Activated B cell treated with CpG ODN at 0.5 μM for 24 hours (primary cell): ENCODE measurements at places on chromosomes 5 and 9. TPM values are rescaled to one million over a fixed set of nuclear protein-coding genes. Genes with fewer than 3 reads are reported as not detected.

GRCh38 chr5:89015409-89015808 lies 132.4 kb upstream of the MEF2C start:
- no peak for DNase-seq

Gene IL13
- 0.27 and 0.75 TPM in 2 replicates for total RNA-seq

- DNase-seq, result no peak
Measured at GRCh38 chr5:142613271-142613671, 72.6 kb downstream of the FGF1 start.

DNA sequence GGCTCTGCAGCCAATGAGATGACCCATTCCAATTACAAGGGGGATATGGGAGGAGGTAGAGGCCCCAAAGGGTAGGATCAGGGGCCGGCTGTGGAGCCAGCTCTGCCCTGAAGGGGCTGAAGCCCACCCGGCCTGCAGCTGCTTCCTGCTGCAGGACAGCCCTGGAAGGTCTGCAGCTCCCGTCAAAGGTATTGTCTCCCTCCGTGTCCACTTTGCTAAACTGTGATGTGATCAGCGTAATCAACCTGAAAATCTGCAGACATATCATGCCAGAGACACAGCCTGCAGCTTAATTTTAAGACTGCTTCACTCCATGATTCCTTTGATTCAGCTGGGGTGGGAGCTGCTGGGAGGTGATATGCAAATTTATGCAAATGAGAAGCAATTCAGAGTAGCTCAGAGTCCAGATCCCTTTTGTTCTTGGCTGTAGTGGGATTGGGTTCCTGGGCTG lies 90.7 kb downstream of the GADD45G start:
- DNase-seq, result no peak

DNA sequence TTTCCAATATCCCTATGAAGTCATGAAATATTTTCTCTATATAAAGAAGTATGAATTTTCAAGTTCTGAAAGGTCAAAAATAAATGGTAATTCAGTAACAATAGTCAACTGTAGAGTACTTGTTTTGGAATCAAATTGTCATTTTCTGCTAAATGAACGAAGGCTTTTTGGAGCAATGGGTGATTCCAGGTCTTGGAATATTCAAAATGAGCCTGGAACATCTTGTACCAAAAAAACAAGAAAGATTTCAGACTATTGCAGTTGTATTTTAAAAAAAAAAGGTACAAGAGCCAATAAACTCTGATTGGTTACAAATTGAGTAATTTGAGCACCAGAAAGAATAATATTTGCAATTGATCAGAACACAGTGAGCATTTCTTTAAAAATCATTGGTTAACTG lies 730.1 kb downstream of the DTWD2 start:
- no peak for DNase-seq

Gene FOXD4
- 0.55 and 0.61 TPM in 2 replicates for total RNA-seq

Gene GPX8
- total RNA-seq, result not detected in 2 replicates

GRCh38 chr5:127446626-127447025 lies 70.8 kb upstream of the PRRC1 start:
- no peak for DNase-seq

GRCh38 chr9:130839132-130840111 lies 4.4 kb downstream of the ABL1 start:
- DNase-seq, result no peak

- DNase-seq, result no peak
Measured at GRCh38 chr5:67983251-67984110, 232.1 kb upstream of the PIK3R1 start.

Gene CA9
- total RNA-seq, result 0.86 TPM in 1 of 2 replicates, not detected in the other

DNA sequence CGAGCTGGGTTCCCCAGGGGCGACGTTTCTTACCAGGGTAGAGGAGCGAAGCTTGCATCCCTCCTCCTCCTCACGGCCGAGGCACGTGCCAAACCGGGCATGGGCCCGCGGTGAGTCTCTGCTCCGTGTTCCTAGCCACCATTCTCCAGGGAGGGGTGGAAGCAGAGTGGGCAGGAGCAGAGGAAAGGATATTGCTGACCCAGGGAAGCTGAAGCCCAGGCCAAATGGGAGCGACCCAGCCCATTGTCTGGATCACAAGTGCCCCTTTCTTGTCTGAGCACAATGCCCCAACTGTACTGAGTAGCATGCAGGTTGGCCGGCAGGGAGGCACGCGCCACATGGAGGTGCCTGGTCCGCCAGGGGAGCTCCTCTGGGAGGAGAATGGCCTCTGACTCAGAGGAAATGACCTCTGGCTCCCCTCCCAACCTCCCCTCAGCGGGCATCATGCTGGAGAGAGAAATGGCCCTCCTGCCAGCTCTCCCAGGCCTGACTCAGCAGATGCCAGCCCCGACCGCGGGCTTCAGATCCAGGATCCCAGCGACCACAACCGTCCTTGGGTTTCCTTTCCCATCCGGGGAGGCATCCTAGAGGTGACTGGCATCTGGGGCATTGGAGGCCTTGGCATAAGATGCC lies 1.1 kb downstream of the PRR7 start:
- no peak for DNase-seq

DNA sequence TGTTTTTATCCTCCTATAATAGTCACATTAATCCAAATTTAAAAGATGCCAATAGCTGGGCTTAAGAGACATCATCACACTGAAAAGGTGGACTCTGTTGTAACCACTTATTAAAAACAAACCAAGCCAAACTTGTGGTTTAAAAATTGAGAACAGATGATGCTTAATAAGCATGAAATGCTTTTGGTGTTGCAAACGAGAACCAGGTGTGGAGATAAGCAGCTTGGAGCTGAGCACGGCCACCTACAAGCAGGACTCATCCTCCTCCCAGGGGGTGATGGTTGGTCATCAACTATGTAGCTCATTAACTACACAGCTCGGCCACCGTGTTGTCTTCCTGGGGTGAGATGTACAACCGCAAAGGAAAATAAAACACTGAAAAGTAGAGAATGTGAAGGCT lies 154.4 kb downstream of the NPR3 start:
- no peak for DNase-seq

GRCh38 chr5:86977190-86977589 lies 290.5 kb upstream of the RASA1 start:
- DNase-seq, result no peak

Gene CACNA1B
- total RNA-seq, result 1.4 and 1.5 TPM in 2 replicates

- no peak for DNase-seq
Measured at GRCh38 chr5:90440644-90441043, 31.1 kb upstream of the CETN3 start.

Gene ENTPD2
- total RNA-seq, result not detected in 2 replicates

DNA sequence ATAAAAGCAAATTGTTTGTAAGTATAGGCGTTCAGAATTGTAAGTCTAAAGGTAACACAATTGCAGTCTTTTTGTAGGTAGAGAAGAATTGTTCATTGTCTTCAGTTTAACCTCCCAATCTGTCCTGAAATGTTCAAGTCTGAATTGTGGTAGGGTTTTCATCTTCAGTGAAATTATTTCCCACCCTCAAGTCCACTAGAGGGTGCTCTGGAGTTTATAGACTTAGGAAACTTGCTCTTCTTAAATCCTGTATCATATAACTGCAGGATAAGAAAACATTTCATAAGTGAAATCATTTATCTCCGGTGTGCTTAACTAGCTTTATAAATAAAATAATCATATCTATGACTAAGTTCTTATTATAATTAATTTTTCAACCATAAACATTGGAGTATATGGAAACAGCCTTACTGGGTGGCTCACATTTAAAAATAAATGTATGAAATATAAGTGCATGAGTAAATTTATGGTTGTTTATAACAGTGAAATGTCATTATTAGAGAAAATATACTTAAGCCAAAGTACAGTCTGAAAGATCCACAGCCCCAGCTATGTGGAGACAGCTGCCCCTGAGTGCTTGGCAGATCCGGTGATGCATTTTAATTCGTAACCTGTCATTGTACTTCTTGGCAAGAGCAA lies 182.4 kb upstream of the OTULINL start:
- no peak for DNase-seq
